NCI-H69 (cell line): ENCODE measurements at places on chromosomes 1 and 21.

GRCh38 chr1:196608390-196609369, at the start of gene KCNT2:
KCNT2 (minus strand) TSS chr1:196608440; CDS start chr1:196608309, 131 bp downstream.
- peak; percentile 99 for DNase-seq

DNA sequence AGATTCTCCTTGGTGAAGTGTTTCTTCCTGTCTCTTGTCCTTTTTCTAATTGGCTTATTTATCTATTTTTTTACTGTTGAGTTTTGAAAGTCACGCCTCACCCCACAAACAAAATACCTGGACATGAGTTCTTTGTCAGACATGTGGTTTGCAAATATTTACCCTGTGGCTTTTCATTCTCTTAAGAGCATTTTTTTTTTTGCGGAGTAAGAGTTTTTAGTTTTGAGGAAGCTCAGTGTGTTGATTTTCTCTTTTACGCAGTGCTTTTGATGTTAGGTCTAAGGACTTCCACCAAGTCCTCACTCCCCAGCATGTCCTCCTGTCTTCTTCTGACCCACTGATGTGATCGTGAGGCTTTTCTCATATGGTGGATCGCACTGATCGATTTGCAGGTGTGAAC, 7.6 kb downstream of the DFFB start:
- DNase-seq: no peak

- peak; percentile 50 for DNase-seq
Measured at GRCh38 chr1:244139655-244140054, 88.6 kb downstream of the ZBTB18 start.

DNA sequence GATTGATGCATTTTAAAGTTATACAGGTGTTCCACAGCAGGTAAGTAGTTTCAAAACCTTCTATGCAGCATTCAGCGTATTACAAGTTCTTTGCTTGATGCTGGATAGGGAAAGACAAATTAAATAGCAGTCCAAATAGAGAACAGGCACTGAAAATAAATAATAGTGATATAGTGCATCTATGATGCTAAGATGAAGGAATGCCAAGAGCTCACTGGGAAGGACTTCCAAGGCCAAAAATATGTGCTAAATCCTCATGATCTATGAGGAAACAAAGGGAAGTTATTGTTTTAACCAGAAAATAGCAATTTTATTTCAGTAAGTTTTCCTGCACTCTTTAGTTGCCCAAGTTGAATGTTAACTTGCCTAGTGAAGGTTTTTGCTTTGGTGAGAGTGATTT, 127.8 kb upstream of the GREM2 start:
- DNase-seq: no peak

- DNase-seq: peak; percentile 70
Measured at GRCh38 chr1:229408458-229409037, 25.3 kb downstream of the ACTA1 start.
